Lower leg skin (tissue), 4 donors: ENCODE measurements at places on chromosomes 1 and 21.
A peak's percentile ranks its signal among the peaks of the same experiment; 100 is the strongest.

DNA sequence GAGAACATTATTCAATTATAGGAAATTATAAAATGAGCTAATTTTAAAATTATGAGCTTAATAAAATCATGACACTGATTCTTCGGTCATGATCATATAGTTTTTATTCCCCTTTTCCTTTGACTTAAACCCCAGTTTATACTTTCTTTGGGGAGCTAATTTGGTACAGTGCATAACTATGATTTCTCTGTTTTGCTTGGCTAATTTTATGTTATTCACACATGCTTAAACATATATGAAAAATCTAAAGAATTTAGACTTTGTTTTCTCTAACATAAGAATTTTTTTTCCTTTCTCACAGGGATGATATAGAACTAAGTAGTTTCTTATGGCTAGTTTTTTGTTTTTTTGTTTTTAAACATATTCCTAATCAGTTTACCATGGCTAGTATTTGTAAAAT, 52.5 kb downstream of the STXBP3 start:
- no peak for DNase-seq

DNA sequence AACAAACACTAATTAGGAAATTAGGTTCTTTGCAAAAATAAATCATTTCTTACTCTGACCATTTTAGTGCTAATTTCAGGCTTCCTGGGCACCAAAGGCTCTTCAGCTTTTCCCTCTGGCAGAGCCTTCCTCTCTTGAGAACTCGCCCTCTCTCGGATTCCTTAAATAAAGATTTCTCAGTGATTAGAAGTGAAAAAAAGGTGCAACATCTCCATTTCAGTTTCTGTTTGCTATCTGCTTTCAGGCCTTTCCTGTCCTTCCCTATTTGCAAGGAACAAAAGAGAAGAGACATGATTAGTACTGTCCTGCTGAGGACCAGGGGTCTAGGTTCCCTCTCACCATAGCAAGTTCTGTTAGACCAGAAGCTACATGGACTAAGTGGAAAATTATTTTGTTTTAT, 27.8 kb upstream of the CACYBP start:
- no peak for DNase-seq

GRCh38 chr1:183508694-183509093, 36.4 kb downstream of the SMG7 start:
- DNase-seq: no peak

- DNase-seq: no peak
Measured at GRCh38 chr1:56825436-56825835, 6.2 kb upstream of the FYB2 start.

GRCh38 chr21:38282921-38283320, 26.1 kb downstream of the KCNJ15 start:
- no peak for DNase-seq

DNA sequence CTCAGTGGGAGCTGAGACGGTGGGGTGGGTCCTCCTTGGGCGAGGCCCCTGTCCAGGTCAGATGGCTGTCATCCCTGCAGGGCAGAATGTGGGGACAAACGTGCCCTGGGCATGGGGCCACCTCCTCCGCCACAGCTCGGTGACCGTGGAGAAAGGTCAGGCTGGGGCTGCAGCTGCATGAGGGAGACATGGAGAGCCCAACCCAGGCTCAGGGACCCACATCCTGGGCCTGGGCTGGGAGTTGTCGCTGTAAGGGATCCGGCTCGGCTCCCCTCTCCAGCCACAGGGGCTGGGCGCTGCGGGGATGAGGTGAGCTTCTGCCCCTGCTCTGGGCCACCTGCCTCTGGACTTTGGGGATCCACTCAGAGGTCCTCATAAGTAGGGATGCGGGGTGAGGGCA, 518 bp upstream of the PLCH2 start:
- DNase-seq: no peak

DNA sequence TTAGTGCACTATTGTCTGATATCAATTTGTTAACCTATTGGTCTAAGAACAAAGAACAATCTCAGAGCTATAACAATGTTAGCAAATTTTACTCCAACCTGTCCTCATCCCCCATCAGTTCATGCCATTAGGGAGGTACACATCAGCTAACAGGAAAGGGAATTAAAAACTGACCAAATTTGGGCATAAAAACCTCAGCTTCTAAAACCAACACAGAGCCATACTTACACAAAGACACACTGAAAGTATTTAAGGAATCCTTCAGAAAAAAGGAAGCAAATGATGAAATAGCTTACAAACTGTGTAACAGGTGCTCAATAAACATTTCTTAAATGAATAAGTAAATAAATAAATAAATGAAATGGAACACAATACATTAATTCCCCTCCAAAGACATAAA, 89.2 kb downstream of the TTLL7 start:
- DNase-seq: no peak

GRCh38 chr1:228940926-228941325, 205.6 kb downstream of the RHOU start:
- peak; percentile 39 for DNase-seq

DNA sequence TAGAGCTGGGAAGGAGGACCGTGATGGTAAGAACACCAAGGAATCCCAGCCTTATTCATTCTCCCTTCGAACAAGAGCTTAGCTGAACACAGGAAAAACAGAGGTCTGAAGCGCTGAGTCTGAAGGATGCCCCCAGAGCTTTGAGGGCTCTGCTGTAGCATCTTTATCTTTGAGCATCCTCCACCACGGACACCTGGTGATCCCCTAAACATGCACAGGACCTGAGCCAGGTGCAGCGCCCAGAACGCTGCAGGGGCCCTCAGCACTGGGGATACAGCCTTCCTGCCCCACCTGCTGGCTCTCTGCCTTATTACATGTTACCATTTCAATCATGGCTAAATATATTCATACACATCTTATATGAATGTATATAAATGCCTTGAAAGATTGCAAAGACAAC, 7.7 kb upstream of the GPATCH4 start:
- no peak for DNase-seq

DNA sequence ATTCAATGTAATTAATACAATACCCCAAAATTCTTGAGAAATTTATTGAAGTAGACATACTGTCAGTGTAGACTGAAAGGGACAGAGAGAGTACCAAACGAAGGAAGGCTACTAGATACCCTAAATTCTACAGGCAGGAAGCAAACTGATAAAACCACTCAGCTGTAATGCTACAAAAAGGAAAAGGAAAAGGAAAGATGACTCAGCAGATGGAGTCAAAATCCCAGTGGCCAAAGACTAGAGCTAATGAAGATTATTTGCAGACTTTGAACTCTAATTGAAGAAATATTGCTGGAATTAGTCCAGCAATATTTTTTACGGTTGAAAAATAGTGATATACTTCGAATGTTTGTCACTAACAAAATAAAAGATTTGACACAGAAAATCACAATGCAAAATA, 671.9 kb downstream of the BRINP3 start:
- DNase-seq: no peak

DNA sequence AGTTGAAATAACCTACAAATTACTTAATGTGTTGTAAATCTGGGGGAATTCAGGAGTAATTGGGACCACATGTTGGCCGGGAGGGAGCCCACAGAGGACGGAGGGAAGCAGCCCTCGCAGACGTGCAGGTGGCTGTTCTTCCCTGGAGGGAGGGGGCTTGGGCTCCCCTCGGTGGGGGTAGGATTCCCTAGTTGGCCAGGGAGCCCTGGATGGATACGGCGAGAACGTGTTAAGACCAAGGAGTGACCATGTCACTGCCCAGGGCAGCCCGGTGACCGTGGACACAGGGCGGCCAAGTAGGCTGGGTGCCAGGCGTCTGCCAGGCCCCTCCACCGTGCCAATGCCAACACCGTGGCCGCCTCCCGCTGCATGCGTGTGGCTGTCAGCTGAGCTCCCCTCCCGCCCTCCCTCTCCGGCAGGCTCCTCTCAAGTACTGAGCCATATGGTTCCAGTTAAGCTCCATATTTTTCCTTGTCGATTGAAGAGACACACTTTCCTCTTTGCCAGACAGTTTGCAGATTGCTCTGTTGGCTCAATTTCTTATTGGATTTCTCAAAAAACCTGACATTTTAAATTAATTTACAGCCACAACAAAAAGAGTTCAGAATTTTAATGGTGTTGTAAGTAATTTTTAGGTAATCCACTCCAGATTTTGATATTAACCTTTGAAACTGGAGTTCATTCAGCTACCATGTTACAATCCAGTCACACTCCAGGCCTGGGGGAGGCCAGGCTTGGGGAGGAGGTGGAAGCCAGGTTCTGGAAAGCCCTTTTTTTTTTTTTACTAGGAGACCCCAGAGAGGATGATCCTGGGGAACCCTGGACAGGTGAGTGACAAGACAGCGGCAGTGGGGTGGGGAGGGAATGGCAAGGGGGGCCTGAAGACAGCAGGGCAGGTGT, 71.2 kb downstream of the CASZ1 start:
- DNase-seq: no peak

- DNase-seq: no peak
Measured at GRCh38 chr1:160083968-160084770, 2.8 kb downstream of the KCNJ9 start.

DNA sequence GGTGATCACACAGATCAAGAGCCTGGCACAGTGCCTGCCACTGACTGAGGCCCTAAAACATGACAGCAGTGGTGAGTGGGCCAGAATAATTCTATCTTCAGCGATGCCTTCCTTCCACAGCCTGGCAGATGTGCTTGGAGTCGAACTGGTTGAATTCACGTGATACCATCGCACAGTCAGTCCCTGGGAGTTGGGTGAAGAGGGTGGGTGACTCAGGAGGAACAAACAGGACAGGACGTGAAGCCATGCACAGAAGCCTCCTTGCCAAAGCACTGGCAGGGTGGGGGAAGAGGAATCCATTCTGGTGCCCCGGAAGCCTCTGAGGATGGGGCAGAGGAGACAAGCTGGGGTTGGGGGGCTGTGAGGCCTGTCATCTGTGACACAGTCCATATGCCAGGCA, 80.3 kb upstream of the WNT4 start:
- DNase-seq: no peak
